ENCODE measurements at places on chromosomes 1 and 21.

DNA sequence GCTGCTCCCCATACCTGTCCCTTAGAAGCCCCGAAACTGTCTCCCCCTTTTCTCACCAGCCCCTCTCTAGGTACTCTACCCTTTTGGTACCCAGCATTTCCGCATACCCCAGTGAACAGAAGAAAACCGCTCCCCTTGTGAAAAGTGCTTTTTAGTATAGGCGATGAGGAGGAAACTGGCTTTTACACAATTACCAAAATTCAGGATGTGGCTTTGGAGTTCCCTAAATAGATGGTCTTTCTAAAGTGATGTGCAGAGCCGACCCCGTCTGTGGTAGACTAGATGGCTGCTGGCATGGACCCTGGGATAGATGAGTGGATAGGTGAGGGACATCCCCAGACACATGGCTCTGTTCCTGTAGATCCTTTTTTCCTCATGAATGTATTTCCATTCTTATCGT lies 2.6 kb upstream of the PER3 start:
- DNase-seq, result no peak

DNA sequence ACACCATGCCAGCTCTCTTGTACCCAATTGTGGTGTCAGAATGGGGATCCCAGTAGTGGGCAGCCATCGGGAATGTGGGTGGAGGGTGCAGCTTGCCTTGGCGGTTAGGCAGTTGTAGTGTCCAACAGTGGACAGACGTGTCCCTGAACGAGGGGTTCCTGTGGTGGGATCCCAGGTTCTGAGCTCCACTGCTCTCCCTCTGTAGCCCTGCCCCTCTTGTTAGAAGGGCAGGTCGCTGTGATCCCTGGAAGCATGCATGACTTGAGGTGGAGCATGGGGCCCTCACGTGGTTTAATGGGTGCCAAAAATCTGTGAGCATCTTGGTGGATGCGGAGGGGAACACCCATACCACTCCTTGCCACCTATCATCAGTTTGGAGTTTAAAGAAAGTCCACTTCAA lies 4.3 kb downstream of the GALNT2 start:
- no peak for DNase-seq

- no peak for DNase-seq
Measured at GRCh38 chr1:156491151-156491949, 9.2 kb downstream of the MEF2D start.

- no peak for DNase-seq
Measured at GRCh38 chr1:109188781-109189180, 24.9 kb upstream of the SARS1 start.

DNA sequence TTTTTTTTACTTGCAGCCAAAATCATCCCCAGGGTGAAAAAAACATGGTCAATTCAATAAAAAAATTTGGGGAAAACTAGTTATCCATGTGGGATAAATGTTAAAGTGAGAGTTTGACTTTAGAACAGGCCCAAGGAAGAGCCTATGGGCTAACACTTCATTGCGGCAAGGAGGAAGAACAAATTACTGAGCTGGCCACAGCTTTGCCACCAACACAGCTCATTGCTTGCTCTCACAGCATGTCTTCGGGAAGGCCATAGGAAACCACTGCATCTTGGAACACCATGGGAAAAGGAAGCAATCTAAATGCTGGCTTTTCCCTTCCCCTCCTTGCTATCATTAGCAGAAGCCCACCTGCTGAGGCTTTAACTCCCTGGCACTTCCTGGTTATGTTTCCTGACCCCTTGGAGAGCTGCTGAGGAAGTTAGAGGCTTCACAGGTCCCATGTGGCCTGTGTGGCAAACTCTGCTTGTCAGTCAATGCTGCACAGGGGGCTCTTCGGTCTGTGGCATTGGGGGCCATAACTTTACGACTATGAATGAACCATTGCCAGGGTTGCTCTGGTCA lies 86.0 kb downstream of the SLC25A24 start:
- DNase-seq, result no peak

- DNase-seq, result no peak
Measured at GRCh38 chr1:212471891-212472675, 39.4 kb downstream of the NENF start.

- no peak for DNase-seq
Measured at GRCh38 chr1:217009376-217009775, 286.1 kb upstream of the ESRRG start.

DNA sequence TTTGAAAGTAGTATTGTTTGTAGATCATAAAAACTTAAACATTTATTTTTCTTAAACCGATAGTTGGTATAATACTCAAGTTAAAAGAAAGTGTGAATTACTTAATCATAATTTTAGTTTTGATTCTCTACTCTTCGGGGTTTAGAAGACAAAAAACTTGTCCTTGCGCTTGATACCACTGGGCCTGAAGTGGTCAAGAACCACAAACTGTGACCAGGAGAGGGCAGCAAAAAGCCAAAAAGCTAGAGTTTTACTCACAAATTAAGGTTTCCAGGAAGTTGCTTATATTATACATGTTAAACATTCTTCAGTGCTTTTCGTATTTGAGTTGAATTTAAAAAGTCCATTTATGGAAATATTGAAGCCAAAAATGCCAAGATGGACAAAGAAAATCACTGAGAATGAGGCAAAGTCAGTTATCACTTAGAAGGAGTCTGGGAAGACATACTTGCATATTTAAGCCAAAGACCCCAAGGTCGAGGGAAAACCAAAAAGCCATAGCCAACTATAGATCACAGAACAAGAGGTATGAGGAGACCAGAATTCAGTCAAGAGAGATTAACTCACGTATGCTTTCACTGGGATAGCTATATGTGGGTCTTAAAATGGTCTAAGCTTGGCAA lies 34.2 kb downstream of the EFCAB7 start:
- no peak for DNase-seq

- DNase-seq, result no peak
Measured at GRCh38 chr1:87450615-87451209, 122.0 kb downstream of the LMO4 start.

Data from smooth muscle cell of the brain vasculature (primary cell).